ENCODE measurements at places on chromosomes 4 and X. TPM values are rescaled to one million over a fixed set of nuclear protein-coding genes. Genes with fewer than 3 reads are reported as not detected.

DNA sequence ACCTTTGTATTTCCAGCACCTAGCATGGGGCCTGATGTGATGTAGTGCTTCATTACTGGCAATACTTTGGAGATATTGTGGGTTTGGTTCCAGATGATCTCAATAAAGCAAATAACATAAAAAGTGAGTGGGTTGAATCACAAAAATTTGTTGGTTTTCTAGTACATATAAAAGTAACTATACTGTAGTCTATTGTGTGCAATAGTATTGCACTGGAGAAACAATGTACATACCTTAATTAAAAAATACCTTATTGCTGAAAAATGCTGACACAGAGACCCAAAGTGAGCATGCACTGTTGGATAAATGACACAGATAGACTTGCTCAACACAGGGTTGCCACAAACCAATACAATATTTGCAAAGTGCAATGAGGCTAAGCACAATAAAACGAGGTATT lies 17.7 kb upstream of the MGST2 start:
- no peak for DNase-seq

GRCh38 chr4:81736324-81736723 lies 264.6 kb upstream of the RASGEF1B start:
- DNase-seq = no peak

DNA sequence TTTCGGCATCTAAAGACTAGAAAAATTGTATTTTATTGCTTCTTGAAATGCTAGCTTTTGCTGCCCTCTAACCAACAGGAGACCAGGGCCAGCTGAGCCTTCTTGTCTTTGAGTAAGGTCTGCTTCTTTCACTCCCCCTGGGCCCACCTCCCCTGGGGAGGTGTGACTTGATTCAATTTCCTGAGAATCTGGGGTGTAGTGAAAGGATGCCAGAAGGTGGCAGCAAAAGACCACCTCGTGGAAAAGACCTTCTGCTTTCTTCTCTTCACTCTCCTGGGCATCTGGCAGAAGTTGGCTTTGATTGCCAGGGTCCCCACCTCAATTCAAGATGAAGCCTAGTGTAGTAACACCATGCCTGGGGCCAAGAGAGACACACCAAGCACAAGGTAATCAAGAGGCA lies 96.5 kb upstream of the MAOA start:
- DNase-seq = no peak

- DNase-seq = no peak
These were observed 374.9 kb upstream of the TECRL start for GRCh38 chr4:64784125-64784524.

DNA sequence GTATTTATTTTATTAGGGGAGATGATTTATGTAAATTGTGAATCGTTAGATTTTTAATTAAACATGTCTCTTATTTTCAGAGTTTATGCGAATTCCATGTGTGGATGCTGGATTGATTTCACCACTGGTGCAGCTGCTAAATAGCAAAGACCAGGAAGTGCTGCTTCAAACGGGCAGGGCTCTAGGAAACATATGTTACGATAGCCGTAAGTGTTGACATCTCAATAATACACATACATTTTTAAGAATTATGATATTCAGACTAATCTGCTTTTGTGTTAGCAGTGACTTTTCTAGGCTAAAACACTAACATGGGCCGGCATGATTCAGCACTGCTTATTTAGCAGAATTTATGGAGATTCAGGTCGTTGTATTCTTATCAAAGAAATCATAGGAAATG lies 91.2 kb downstream of the RAP1GDS1 start:
- DNase-seq = no peak

DNA sequence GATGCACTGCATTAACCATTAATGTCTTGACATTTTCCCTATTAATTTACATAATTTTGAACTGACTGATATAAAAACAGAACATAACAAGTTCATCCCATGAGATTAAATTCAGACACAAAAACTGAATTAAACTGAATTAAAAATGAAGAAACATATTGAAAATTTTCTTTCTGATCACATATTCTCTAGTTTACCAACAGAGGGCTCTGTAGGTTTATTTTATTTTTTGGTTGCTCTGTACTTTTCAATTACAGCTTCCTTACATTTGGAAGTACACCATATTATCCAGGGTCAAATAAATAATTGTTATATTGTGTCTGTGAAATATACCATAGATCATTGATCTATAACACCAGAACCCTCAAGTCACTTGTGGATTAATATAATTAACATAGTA lies 27.3 kb upstream of the CT83 start:
- DNase-seq = no peak

DNA sequence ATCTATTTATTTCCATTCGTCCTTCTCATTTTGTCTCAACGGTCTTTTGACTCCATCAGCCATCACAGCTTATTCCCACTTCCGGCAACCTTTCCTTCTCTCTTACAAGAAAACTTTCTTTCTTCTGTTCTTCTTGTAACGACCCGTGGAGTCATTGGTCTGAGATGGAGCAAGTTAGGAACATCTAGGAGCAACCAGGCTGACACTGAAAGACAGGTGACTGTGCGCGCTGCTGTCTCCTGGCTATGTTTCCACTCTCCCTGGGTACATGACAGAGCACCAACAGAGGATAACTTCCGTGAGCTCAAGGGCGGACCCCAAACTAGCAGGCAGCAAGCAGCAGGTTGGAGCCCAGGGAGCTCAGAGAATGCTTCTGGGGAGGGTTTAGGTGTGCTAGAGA lies 2.5 kb downstream of the FGF5 start:
- no peak for DNase-seq

- DNase-seq = no peak
These were observed 19.5 kb upstream of the NFXL1 start for GRCh38 chr4:47933840-47934239.

TMEM255A gene
- total RNA-seq = 6.3 TPM
